ENCODE measurements at places on chromosomes 1 and 21.

GRCh38 chr1:232471250-232471649, 158.7 kb downstream of the SIPA1L2 start:
- DNase-seq = no peak

DNA sequence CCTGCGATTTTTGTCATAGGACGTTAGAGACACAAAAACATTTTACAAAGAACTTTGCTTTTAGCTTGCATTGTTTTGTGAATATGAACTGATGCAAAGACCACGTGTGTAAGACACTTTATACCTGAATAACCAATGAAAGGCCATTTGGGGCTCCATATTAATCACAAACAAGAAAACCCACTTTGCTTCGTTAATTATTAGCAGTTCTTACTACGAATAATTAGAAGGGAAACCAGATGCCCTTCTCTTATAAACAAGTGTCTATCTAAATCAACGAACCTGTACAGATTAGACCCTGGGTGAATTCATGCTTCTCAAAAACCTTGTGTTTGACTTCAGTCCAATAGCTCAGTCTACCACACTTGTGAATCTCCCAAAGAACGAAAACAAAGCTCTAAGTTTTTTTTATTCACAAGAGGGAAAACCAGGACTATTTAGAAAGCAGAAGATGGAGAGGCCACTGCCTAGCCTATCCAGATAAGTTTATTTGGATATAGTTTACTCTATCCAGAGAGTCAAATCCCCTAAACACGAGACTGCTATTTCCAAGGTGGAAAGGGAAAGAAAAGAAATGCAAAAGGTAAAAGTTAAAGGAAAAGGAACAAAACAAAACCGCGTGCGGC, 897 bp downstream of the CYYR1 start:
- DNase-seq = no peak

GRCh38 chr21:41593051-41593759, 85.2 kb upstream of the TMPRSS2 start:
- DNase-seq = no peak

- DNase-seq = no peak
These were observed 10.6 kb upstream of the MARCKSL1 start for GRCh38 chr1:32346532-32347157.

- DNase-seq = no peak
These were observed 559.7 kb upstream of the CAMK1G start for GRCh38 chr1:209023790-209024189.

DNA sequence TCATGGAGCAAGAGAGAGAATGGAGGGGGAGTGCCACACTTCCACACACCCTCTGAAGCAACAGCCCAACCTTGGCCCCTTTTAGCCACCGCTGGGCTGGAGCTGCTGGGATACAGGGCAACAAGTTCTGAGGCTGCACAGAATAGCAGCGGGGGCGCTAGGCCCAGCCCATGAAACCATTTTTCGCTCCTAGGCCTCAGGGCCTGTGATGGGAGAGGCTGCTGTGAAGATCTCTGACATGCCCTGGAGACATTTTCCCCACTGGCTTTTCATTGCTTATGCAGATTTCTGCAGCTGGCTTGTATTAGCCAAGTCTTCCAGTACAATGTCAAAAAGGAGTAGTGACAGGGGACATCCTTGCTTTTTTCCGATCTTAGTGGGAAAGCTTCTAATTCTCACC, 202.3 kb upstream of the B3GALT2 start:
- DNase-seq = no peak

- no peak for DNase-seq
These were observed 3.4 kb downstream of the RUNX3 start for GRCh38 chr1:24926563-24927249.

GRCh38 chr1:61404597-61405376, 320.2 kb downstream of the TM2D1 start:
- no peak for DNase-seq

DNA sequence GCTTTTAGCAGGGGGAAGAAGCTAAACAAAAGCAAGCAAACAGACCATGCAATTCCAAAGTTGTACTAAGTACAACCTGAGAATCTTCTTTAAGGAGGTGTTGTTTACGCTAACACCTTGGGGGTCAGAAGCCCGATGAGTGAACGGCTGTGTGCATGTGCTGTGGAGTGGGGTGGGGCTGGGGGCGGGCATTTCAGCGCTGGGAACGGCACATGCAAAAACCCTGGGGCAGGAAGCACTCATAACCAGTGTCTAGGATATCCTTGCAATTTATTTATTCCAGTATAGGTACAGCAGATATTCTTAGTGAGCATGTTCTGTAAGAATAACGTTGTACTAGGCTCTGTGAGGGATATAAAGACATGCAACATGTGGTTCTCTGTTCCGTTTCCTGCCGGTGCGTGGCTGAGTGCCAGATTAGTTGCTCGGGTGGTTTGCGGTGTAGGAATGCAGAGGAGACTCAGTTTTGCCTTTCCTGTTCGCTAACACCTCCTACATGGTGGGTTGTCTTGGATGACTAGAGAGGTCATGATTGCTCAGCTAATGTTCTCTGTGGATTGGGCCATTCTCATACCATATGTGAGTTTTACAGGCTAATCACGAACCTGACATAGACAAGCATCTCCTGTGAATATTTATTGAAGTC, 3.7 kb downstream of the FASLG start:
- DNase-seq = peak; percentile 83

DNA sequence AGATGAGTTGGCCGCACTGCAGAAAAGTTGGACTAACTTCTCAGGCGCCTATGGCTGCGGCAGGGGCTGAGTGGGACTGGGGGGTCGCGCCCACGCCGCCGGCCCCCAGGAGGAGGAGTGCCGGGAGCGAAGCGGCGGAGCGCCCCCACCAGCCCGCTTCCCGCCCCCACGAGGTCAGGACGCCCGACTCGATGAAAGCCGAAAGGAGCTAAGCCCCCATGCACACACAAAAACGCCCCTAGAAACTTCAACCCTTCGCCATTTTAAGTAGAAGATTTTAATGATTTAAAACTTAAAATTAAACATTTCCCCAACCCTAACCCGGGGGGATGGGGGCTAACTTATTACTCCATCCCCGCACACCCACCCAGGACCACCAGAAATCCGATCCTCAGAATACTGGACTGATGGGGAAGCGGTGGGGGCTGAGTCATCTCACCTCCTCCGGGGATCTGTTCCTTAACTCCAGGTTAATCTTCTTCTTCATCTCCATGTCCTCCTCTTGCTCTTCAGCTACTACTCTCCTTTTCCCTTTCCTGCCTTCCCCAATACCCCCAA, 539 bp downstream of the ANP32E start:
- no peak for DNase-seq

- DNase-seq = no peak
These were observed 409 bp upstream of the HOOK1 start for GRCh38 chr1:59814180-59814900.

- DNase-seq = no peak
These were observed 178.2 kb downstream of the DSCAM start for GRCh38 chr21:40668555-40669275.

DNA sequence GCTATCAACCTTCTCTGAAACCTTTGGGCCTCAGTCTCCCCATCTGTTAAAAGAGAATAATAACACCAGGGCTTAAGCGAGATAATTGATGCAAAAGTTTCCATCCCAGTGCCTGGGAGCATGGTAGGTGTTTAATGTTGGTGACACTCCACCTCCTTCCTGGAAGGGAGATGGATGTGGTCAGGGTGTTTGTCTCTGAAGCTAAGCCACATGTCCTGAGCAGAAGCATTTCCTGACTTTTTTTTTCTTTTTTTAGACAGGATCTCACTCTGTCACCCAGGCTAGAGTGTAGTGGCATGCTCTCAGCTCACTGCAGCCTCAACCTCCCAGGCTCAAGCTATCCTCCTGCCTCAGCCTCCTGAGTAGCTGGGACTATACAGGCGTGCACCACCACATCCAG, 72.6 kb upstream of the HMGB4 start:
- no peak for DNase-seq

GRCh38 chr1:12345350-12346217, 115.8 kb downstream of the VPS13D start:
- DNase-seq = peak; percentile 46

DNA sequence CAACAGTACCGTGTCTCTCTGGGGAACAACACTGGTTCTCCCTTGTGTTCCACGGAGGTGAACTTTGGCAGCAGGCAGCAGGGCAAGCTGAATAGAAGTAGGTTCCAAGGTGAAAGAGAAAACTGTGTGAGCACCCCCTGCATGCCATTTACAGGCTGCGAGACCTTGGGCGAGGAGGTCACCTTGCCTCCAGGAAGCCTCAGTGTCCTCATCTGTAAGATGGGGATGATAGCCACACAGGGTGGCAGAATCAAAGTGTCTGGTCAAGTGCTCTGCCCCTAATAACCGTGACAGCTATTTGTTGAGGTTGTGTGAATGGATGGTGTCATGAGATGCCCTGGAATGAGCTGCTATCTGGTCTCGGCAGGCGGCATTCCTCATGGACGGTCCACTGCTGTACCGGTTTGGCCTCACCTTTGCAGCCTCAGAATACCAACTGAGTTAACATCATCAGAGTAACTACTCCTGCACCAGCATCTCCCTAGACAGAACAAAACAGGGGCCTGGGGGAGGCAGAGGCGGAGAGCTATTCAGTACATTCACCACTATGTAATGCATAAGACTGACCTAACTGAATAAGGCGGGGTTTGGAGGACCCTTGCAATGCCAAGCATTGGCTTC, 7.4 kb upstream of the KLHDC7A start:
- DNase-seq = no peak

GRCh38 chr21:35548904-35549615, 500.0 kb upstream of the RUNX1 start:
- no peak for DNase-seq

GRCh38 chr21:17697473-17697872, 84.8 kb upstream of the BTG3 start:
- DNase-seq = peak; percentile 55

DNA sequence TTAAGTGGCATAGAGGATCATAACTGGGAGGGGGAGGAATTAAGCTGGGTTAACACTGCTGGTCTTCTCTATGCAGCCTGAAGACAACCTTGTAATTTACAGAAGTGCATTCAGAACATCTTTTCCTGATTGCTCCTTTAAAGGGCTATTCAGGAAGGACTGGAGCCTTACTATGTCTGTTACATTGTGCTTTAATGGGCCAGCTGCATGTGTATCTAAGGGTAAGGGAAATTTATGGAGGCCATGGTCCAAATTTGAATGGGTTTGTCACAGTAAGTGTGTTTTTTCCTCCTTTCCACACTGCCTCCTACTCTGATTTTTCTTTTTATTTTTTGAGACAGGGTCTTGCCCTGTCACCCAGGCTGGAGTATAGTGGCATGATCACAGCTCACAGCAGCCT, 19.6 kb downstream of the C1orf21 start:
- no peak for DNase-seq
